ENCODE measurements at places on chromosomes 2 and 18.

GRCh38 chr2:27471961-27472360 lies 17.6 kb downstream of the IFT172 start:
- DNase-seq, result no peak

GRCh38 chr2:137983581-137983980 lies 19.3 kb downstream of the HNMT start:
- no peak for DNase-seq

DNA sequence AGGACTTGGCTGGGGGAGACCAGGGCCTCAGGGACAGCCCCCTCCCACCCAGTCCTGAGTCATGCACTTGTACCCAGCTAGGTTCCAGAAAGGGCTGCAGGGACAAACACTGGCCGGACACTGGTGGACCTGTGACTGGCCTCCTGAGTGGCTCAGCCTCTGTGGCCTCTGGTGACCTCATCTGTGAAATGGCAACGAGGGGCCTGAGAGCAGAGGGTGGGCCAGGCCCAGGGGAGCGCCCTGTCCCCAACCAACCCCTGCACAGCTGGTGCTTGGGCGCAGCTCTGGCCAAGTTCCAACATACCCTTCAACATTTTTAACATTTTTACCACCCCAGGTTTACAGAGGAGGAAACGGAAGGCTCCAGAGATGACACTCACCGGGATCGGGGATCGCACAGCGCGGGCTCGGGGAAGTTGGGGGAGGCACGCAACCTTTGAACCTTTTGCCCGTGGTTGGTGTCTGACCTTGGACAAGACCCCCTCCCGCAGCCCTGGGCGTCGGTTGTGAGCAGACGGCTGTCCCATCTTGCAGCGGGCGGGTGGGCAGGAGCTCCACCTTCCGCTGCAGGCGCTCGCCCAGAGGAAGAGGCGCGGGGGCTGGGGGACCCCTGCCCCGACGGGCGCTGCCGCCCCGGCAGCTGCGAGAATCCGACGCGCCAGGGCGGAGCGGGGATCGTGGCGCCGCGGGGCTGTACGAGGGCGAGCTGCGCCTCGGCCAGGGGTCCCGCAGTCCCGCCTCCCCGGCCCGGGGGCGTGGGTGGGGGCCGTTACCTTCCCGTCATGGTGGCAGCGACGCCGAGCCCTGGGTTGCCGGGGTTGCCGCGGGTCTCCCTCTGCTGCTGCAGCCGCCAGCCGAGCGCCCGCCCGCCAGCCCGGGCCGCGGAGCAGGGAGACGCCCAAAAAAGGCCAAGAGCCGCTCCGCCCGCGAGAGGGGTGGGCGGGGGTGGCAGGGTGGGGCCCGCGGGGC lies 805 bp downstream of the LIMS2 start:
- no peak for DNase-seq

DNA sequence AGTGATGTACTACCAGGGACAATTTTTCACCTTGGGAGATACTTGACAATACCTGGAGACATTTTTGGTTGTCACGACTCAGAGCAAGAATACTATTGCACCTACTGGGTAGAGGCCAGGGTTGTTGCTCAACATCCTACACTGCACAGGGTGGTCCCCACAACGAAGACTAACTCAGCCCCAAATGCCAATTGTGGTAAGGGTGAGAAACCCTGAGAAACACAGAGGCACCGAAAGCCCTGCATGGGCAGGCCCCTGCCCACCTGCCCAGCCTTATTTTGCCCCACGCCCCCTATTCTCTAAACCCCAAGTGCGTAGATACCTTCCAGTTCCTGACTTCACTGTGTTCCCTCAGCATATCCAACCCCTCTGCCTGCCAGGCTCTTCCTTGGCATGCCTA lies 163.1 kb upstream of the PKDCC start:
- DNase-seq, result no peak

DNA sequence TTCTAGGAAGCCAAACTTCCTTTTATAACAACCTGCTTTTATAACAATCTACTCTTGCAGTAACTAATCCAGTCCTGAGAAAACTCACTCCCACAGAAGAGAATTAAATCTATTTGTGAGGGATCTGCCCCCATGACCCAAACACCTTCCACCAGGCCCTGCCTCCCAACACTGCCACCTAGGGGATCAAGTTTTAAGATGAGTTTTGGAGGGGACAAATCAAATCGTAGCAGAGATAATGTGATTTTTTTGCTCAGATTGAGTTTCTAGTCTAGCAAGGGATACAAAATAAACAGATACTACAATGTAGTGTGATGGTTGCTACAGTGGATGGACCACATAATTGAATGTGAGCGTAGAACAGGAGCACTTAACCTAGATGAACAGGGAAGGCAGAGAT lies 52.2 kb downstream of the NCOA1 start:
- no peak for DNase-seq

GRCh38 chr18:32443706-32444215 lies 26.9 kb downstream of the GAREM1 start:
- no peak for DNase-seq

DNA sequence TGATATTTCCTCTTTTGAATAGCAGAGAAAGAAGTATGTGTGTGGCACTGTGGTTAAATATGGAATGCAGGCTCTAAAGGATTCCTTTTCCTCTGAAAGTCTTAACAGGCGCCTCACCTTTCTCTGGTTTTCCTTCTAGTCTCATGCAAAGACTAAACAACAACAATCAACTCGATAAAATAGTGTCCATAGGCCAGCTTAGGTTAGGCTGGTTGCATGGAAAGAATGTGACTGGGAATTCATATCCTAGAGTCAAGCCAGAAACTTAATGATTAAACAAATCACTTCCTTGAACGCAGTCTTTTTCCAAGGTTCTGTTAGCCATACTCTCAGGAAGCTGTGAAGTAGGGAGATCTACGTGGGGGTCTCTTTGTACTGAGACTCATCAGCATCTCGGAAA lies 800.8 kb upstream of the ID2 start:
- DNase-seq, result no peak

DNA sequence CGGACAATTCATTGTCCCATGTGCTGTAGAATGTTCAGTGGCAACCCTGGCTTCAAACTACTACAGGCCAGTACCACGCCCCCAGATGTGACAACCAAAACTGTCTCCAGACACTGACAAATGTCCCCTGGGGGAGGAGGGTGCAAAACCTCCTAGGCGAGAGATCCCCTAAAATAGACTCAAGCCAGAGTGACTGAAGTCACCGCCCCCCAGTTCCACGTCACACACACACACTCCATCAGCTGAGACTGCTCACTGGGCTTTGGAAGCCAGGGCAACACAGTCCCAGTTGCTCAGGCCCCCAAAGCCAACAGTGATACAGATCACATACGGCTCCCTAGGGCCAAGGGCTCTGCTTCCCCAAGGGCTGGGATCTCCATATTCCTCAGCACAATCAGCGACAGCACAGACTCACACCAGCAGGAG lies 19.1 kb downstream of the HDAC4 start:
- DNase-seq, result no peak

- DNase-seq, result no peak
Observed at GRCh38 chr2:11691076-11691660, 21.2 kb upstream of the NTSR2 start.

- no peak for DNase-seq
Observed at GRCh38 chr2:79370976-79371538, 141.8 kb upstream of the CTNNA2 start.

- DNase-seq, result no peak
Observed at GRCh38 chr2:138500592-138501424, 762 bp upstream of the SPOPL start.

DNA sequence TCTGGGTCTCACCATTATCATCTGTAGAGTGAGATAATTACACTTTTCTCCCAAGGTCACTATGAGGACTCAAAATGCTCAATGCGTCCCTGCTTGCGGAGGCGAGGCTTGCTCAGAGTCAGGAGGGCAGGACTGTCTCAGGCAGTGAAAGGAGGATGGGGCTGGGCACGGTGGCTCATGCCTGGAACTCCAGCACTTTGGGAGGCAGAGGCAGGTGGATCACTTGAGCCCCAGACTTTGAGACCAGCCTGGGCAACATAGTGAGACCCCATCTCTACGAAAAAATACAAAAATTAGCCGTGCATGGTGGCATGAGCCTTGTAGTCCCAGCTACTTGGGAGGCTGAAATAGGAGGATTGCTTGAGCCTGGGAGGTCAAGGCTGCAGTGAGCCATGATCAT lies 1.8 kb upstream of the KCNIP3 start:
- DNase-seq, result no peak

DNA sequence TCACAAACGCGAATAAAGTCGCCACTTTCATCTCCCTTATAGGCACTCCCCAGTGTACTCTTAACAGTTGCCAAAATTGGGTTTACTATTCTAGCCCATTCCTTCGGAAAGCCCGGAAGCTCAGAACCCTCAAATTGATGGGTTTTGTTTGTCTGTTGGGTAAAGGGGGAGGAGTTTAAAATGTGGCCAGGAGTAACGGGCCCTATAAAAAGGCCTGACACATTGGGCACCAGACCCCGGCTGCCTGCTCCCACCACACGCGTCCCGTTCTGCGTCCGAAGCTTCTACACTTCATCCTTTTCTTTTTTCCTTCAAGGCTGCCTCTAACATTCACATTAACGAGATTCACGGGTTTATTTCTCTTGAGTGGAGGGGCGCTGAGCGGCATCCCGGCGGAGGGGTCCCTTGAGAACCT lies 837 bp downstream of the NHEJ1 start:
- DNase-seq, result no peak

DNA sequence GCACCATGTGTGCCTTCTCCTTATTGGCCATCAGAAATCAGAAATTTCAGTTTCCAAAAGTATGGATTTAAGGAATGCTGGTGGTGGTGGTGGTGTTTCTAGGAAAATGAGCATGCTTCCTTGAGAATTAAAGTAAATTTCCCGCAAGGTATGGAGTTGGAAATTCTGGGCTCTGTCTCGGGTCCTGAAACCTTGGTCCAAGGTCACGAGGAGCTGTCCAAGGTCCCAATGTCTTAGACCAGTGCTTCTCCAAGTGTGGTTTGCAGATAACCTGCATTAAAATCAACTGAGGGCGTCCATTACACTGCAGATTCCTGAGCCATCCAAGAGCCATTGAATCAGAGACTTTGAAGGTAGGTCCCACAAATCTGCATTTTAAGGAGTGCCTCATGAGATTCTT lies 210.9 kb upstream of the PKDCC start:
- DNase-seq, result no peak

DNA sequence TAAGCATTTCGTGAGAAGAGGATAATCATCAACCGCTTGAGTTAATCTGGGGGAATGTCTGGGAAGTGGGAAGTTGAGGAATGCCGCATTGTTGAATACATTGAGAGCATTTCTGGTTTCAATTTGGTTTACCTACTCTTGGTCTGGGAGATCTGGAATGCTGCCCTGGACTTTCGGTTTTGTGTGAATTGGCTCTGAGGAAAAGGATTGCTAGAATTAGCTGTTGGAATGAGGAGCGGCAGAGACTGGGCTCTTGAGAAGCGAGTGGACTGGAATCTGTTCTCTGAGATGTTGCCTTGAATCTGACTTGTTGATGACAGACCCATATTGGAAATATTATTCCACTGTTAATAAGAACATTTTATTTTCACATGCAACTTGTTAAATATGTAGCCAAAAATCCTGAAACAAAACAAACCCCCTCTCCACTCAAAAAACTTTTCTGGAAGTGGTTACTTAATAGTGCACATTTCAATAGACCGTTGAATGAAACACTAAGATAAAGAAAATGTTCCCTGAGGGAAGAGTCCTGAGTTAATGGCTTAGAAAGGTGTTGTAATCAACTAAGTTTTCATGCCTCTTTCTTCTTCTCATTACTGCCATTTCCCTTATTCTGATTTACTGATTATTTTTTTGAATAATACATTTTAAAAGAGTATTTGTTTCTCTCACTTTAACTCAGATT lies 50.8 kb downstream of the PTPRM start:
- no peak for DNase-seq

GRCh38 chr2:235025800-235026536 lies 74.2 kb downstream of the SH3BP4 start:
- no peak for DNase-seq

DNA sequence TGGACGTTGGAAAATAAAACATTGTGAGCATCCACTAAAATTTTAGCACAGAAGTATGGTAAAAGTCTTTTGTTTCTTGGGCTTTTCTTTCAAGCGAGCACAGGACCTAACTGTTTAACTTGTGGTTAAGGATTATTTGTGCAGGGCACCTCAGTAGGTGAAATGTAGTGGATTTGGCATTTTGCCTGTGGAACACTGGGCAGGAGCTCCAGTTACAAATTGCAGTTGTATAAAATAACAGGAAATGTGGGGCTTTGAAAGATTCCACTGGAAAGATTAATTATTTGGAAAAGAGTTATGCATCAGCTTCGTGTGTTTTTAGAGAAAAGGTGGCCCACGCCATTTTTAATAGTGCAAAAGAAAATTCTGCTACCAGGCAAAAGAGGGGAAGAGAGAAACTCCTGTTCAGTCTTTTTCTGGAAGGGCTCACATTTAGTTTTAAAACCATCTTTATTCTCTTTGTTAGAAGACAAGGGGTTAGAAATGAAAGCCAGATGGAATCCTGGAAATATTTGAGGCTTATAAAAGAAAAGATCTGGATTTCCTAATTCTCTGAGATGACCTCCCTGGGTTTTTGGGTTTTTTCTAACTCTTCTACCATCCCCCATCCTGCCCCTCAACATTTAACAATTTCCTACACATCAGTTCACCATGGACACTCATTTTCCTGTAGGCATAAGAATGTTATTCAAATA lies 144.3 kb upstream of the SERTAD2 start:
- DNase-seq, result no peak

DNA sequence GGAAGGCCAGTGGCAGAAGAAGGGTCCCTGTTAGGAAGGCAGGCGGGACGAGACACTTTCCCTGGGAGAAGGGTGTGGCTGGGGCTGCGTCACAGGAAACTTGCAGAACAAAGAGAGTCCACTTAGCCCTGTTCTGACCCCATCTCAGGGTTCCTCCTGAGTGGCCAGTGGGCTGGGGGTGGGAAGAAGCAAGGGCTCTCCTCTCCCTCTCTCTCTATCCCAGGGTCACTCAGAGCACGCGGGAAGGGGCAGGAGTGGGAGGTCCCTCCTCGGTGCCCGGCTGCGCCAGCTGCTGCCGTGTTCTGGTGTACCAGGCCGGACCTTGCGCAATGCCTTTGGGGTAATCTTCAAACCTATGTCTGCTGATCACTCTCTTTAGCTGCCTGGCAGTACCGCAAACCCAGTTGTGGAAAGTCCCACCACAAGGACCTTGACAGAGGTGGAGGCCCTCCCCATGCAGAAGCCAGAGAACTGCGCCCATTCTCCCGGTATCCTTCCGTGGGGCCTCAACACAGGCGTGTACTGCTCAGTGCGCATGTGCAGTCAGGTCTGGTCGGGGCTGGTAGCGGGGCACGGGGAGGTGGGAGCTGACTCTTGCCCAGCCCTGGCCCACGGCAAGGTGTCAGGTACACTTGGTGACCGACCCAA lies 47.8 kb upstream of the ST3GAL5 start:
- DNase-seq, result no peak
